ELF-1 (cell line): ENCODE measurements at places on chromosomes 11 and 22.

GRCh38 chr11:2830886-2831285 is 54.7 kb downstream of the CDKN1C start:
- no peak for DNase-seq

DNA sequence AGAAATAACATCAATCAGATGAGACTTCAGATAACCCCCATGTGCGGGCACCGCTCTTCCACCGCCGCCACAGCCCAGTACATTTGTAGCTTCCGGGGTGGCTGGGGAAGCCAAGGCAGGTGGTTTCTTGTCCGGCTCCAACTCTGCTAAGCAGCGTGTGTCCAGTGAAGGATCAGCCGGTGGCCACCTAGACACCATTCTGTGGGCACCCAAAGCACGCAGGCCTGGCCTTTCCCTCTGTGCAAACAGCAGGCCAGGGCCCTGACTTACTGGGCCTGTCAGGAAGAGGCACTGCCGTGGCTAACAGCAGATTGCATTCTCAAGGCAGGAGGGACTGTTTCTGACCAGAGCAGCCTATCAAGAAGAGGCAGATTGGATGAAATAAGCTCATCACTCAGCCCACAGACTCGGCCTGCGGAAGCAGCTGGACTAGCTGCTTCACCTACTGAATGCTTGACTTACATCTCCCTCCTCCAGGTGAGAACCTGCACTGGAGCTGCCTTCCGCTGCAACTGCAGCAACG is 74.8 kb downstream of the ETS1 start:
- DNase-seq, result no peak

DNA sequence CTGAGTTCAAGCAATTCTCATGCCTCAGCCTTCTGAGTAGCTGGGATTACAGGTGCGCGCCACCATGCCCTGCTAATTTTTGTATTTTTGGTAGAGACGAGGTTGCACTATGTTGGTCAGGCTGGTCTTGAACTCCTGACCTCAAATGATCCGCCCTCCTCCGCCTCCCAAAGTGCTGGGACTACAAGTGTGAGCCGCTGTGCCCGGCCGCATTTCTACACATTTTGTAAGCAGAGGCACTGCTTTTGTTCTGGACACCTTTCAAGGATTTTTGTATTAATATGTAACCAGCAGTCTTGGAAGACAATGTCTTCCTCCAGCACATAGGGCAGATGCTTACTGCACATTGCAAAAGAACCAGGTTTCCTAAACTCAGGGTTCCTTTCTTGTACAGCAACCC is 11.4 kb upstream of the VSIG10L2 start:
- DNase-seq, result no peak

DNA sequence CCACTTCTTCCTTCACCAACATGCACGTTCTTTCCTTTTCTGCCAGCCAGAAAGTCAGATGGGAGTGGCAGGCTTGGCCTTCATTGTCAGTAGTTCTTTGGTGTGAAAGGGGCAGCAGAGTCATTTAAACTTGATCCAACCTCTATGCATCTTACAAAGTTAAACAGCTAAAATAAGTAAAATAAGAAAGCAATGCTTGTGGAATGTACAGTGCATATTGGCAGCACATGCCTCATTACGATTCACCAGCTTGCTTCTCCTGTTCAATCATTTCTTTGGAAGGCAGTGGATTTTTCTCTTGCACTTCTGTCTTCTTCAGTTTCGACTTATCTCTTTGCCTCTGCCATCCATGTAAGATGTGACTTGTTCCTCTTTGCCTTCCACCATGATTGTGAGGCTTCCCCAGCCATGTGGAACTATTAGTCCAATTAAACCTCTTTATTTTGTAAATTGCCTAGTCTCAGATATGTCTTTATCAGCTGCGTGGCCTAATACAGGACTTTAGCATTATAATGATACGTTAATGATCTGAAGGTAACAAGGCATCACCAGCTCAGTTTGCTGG is 14.8 kb downstream of the LGALS12 start:
- DNase-seq, result no peak

DNA sequence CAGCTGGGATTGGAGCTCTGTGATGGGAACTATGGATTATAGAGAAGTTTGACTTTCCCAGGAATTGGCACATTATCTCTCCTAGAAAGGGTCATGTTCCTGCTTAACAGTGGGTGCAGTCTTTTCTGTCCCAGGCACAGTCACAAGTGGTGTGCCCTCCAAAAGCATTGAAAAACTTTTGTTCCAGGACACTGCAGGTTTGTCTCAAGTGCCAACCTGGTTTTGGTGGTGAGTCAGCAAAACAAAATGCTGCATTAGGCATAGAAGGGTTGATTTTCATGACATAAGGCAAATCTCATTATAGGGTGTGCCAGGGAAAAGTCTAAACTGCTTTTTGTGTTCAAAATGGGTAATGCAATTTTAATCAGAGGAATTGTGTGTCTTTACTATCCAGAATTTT is 4.9 kb downstream of the HTATIP2 start:
- no peak for DNase-seq

GRCh38 chr11:15206791-15207190 is 92.1 kb downstream of the INSC start:
- DNase-seq, result no peak

DNA sequence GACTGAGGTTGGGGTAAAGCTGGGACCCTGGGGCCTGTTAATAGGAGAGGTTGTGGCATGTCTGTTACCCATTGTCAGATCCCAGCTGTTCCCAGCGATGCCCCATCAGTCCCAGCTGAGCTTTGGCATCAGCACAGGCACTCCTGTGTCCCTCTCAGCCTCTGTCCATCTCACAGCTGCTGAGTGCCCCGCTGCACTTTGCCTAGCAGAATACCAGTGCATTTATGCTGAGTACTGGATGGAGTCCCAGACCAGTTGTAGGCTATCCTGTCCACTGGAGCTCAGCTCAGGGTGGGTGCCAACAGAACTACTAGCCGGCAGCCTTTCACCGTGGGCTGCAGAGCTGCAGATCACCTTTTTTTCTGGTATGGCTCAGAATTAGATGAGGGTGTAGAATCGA is 9.9 kb downstream of the FXYD6 start:
- DNase-seq, result no peak

DNA sequence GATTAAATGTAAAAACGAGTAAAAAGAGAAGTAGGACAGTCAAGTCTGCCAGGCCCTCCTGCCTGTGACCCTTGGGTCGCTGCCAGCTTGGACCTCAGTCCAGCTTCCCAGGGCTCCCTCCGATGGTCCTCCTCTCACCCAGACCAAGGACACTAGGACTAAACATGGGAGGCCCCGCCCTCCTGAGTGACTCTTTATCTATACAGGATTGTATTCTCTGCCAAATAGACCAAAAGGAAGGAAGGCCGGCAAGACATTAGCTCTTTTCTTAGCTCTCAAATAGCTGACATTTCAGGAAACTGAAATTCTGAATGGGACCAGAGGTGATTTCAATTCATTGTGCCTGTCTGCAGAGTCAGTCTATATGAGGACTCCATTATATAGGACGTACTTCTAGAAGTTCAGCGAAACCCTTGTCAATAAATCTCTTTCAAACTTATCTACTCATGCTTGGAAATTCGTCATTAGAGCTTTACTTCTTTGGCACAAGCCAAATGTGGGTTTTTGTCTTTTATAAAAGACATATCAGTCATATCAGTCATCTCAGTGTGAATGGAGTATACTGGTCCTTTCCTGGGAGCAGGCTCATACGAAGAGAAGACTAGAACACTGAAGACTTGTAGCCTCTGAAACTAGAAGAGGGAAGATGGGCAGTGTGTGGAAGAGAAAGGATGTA is 28.5 kb downstream of the ADORA2A start:
- DNase-seq, result no peak

GRCh38 chr22:48253136-48253535 is 1490.7 kb downstream of the TBC1D22A start:
- DNase-seq, result no peak

- DNase-seq, result no peak
These were observed 385.1 kb downstream of the LRRC4C start for GRCh38 chr11:41074318-41074717.

DNA sequence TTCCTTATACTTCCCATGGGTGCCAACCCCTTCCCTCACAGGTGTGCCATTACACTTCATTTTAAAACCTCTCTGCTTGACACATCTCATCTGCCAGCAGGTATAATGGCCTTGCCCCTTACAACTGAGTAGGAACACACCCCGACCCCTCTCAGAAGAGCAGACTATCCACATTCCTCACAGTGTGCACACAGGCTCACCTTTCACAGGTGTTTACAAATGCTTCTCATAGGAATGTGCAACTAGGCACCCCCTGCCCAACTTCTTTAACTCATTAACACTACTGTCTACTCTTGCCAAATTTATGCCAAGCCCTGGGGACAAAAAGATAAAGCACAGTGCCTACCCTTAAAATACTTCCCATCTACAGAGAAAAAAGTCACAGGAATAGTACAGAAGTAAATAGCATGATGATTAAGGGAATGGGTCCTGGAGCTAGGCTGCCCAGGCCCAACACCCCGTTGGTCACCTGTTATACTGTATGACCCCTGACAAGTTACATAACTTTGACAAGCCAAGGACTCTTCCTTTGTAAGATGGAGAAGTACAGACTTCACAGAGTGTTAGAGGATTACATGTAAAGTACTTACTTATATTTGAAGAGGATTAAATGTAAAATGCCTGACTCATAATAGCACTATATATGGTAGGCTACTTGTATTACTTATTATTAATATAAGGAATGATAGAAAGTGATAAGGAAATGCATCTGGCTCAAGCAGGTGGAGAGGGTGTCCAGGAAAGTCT is 15.2 kb downstream of the TRIM3 start:
- no peak for DNase-seq

DNA sequence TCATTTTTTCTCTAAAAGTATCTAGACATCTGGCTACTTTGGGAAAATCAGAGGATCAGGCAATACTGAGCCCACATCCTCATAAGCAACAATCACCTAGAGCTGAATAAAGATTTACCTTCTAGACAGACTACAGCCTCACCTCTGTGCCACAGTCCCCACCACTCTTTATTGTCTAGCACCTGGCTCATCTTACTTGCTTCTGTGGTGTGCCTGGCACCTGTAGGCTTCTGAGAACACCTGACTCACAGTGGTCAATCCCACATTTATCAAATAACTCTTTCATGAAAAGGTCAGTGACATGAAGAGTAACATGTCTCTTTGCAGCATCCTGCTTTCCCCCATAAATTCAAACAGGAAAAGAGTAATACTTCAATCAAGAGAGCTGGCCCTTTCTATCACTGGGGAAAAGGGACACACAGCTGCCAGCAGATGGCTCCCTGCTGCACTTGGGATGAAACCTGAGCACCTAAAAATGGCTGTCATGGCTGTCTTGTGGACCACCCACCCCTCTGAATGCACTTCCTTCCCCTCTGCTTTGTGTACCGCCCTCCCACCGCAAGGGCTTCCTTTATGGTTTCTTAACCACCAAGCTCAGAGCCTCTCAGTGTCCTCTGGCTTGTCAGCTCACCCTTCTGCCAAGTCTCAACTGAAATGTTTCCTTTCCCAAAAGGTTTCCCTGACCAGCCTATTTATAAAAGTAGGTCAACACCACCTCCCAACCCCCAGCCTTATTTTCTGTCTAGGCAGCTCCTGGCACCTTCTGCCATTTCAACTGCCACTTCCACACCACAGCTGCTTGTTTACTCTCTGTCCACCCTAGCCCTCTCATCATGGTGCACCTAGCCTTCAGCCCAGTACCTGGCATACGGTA is 9.3 kb downstream of the TFIP11 start:
- peak; percentile 82 for DNase-seq

DNA sequence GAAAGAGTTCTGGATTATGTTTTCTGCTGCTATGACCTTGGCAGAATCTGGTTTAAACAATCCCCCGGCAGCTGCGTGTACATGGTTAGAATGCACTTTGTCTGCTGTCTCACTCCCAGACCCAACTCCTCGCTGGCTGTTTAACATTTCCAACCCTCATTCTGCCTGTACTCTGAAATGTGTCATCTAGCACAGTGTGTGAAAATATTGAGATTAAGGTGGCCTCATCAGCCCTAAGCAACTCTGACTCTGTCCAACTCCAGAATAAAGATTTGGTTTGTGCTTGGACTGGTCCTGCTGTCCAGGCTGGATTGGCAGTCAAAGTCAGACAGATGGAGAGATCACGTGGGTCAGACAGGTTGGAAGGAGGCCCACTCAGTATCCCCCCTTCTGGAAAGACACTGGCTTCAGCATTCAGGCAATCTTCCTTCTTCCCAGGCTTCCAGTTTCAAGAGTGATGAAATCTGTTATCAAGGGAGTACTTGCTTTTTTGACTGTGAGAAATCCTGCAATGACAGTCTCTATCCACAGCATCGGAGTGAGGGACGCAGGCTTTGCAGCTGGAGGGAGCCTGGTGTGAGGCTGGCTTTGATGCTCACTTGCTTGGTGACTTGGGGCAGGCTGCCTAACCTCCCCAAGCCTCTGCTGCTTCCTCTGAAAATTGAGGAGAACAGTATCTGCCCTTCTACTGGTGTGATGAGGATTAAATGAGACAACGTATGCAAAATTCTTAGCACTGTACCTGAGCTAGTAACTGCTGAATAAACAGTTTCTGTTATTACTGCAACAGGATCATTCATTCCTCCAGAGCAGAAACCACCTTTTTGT is 29.8 kb downstream of the ABTB2 start:
- no peak for DNase-seq

DNA sequence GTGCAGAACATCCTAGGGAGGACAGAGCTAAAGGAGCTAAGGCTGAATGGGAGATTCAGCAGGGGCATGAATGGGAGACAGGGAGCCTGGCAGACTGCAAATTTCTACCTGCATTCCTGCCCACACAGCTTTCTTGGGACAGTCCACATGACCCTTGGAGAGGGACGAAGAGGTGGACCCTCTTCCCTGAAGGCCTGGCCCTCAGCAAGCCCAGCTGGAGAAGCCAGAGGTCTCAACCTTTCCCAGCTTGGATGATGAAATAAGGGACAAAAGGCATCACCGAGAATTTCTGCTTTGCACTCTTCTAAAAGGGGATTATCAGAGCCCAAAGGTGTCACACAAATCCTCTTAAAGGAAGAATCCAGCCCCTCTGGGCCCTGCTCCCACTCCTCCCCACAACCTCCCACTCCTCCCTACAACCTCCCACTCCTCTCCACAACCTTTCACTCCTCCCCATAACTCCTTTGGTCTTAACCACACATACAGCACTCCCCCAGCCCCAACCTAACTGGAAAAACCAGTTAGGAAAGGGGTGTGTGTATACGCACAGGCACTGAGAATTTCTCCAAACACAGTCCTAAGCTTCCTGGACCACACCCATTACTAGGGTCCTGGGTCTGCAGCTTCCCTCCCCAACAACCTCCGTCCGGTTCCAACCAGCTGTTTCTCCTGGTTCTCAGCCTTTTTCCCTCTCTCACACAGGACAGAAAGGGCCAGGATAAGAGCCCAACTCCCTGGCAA is 38.4 kb downstream of the RPL27A start:
- DNase-seq, result peak; percentile 94

DNA sequence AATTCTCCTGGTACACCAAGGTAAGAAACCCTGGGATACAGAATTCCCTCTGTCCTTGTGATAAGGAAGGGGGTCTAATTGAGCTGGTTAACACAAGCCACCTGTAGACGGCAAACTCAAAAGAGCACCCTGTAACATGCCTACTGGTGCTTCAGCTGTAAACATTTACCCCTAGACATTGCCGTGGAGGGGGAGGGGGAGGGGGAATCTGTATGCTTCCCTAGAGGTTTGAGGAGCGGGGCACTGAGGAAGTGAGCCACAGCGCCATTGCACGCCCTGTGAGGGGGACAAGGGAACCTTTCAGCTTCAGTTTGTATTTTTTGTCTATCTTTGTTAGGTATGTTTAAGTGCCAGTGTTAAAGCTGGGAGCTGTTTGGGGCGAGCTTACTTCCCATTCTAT is 99.8 kb downstream of the AASDHPPT start:
- DNase-seq, result no peak

- DNase-seq, result peak; percentile 72
These were observed 53.8 kb upstream of the PRSS23 start for GRCh38 chr11:86746514-86746913.
